Stimulated activated CD8-positive, alpha-beta memory T cell treated with anti-CD3 and anti-CD28 coated beads, Interleukin-7, amount 100 ng/mL, for 48 hours (primary cell): ENCODE measurements at places on chromosomes 12 and 14.

GRCh38 chr12:94831081-94831751 is 172.3 kb downstream of the NDUFA12 start:
- DNase-seq: no peak

GRCh38 chr12:11958221-11959091 is 112.3 kb upstream of the BCL2L14 start:
- peak; percentile 66 for DNase-seq

DNA sequence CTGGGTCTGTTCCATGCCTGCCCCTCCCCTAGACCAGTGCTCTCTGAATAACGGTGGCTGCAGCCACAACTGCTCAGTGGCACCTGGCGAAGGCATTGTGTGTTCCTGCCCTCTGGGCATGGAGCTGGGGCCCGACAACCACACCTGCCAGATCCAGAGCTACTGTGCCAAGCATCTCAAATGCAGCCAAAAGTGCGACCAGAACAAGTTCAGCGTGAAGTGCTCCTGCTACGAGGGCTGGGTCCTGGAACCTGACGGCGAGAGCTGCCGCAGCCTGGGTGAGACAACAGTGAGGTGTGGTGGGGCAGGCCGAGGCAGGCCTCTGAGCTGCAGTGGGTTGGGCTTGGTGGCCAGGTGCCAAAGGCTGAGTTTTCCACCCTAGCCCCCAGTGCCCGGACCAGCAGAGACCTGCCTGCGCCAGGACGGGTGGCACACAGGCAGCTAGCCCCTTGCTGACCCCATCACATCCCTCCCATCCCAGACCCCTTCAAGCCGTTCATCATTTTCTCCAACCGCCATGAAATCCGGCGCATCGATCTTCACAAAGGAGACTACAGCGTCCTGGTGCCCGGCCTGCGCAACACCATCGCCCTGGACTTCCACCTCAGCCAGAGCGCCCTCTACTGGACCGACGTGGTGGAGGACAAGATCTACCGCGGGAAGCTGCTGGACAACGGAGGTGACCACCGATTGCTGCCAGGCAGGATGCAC is 28.2 kb upstream of the LRP1-AS start:
- peak; percentile 11 for DNase-seq

DNA sequence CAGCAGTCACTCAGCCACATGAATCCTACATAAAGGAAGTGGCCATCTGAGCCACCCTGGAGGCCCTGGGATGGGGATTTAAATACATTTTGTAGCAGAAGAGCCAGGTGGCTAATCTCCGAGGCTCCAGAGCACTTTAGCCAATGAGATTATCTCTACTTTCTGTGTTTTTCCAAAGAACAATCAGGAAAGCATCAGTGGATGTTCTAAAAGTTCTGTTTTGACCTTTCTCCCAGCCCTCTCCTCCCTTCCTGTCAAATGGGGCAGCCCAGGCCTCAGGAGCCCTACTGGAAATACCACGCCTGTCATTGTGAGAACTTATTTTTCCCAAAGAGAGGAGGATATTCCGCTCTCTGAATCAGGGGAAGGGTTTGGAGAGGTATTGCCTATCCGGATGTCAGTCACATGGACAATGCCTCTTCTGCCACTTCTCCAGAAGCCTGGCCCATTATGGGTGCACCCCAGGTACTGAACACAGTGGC is 336.8 kb upstream of the FKBP4 start:
- no peak for DNase-seq

DNA sequence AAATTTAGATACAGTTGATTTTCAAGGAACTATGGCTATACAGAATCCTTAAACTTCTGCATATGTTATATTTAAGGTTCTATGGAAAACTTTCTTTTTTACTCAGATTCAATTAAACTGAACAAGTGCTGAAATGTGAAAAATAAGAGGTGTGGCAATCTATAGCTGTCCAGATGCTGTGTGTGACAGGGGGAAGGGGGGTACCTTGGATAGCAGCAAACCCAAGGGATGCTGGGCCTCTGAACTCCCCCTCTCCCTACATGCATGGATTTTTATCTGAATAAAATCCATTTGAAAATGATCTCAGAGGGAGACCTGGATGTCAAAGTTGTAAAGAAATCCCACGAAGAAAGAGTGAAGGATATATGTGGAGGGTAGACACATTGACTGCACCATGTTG is 82.8 kb upstream of the CCDC198 start:
- DNase-seq: no peak

GRCh38 chr14:99382781-99383471 is 97.7 kb downstream of the SETD3 start:
- no peak for DNase-seq

GRCh38 chr14:59918824-59919569 is 947 bp upstream of the LRRC9 start:
- no peak for DNase-seq

DNA sequence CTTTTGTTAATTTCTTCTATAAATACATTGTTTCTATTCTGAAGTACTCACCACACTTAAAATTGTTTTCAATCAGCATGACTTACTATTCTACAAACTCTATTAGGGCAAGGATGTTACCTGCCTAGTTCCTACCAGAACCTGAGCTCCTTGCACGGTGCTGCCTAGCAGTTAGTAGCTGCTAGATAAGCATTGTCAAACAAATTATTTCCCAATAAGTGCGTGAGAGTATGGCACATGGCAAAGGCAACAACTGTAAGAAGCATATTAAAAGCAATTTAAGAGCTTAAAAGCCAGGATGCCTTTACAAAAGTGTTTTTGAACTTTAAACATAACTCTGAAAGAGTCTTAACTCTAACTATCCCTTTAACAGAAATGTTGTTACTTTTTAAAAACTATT is 8.2 kb upstream of the LYZ start:
- DNase-seq: no peak

GRCh38 chr14:31703056-31703455 is 141.9 kb downstream of the NUBPL start:
- DNase-seq: no peak

- no peak for DNase-seq
Observed at GRCh38 chr12:70011353-70011752, 186.3 kb downstream of the MYRFL start.

- no peak for DNase-seq
Observed at GRCh38 chr14:22178333-22178839, 410.6 kb downstream of the DAD1 start.

- no peak for DNase-seq
Observed at GRCh38 chr12:113844495-113845210, 121.5 kb downstream of the RBM19 start.

- peak; percentile 84 for DNase-seq
Observed at GRCh38 chr14:105045710-105046326, 19.4 kb downstream of the GPR132 start.

- no peak for DNase-seq
Observed at GRCh38 chr14:95488376-95489213, 27.9 kb downstream of the SYNE3 start.
